T1000 (cell line): ENCODE measurements at places on chromosomes 12 and 14.
A peak's percentile ranks its signal among the peaks of the same experiment; 100 is the strongest.

DNA sequence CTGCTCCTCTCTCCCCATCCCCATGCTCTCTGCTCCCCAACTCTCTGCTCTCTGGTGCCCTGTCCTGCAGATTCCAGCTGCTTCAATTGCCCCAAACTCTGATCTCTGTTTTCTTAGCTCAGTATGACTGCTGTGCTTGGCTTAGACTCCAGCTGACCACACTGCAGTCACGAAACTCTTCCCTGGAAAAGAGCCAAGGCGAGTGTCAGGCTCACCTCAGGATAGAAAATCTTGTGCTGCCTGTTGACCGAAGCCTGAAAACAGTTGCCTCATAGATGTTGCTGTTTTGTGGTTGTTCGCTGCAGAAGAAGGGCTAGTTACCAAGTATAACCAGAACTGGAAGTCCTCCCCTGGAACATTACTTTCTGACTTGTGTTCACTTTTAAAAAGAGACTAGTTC, 6.7 kb upstream of the STON2 start:
- no peak for DNase-seq

DNA sequence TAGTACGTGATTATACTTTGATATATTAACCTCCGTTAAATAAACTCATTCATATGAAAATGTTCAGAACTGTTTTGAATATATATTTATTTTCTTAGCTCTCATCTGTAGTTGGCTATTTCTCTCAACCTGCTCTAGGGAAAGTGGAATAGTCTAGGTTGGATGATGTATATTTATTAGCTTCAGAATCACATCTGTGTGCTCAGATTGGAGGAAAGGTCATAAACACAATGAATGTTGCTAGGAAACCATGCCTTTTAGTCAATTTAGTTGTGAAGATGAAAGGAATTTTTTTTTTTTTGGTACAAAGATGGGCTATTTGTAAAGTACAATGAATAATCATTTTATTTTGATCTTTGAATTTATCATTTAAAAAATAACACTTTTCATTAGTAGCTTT, 439.1 kb downstream of the FOXG1 start:
- no peak for DNase-seq

DNA sequence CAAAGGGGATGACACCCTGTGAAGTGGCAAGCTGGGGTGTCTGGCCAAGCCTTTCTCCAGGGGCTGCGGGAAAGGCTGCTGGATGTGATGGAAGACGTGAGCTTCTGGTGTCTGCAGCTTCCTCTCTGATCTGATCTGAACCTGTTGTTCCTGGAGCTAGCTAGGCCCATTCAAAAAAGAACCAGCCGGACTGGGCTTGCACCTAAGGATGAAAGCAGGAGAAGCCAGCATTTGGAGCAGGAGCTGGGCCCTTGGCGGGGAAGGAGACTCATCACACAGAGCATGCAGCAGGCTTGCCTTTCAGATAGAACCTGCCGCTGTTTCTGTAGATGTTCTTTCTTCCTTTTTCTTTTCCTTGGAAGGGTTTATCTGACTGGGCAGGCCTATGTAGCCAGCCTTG, 9.5 kb downstream of the RPH3A start:
- DNase-seq: no peak

DNA sequence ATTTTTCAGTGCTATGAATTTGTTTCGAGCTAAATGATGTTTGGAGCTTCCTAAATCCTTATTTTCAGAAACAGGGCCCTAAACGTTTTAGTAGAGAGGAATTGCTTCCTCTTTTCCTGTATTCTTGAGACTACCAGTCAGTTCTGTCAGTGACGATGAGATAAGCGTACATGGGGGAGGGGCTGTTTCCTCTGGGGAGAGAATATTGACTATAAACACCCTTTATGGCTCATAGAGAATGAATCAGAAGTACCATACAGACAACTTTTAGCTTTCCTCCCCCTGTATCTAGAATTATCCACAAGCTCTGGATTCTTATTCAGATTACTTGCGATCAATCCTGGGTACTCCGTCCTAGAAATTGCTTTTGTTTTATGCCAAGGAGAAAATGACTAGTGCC, 5.1 kb downstream of the TBK1 start:
- no peak for DNase-seq

GRCh38 chr14:93962701-93963601, 13.4 kb downstream of the ASB2 start:
- DNase-seq: no peak

GRCh38 chr12:108516511-108517275, 1.6 kb downstream of the FICD start:
- no peak for DNase-seq

DNA sequence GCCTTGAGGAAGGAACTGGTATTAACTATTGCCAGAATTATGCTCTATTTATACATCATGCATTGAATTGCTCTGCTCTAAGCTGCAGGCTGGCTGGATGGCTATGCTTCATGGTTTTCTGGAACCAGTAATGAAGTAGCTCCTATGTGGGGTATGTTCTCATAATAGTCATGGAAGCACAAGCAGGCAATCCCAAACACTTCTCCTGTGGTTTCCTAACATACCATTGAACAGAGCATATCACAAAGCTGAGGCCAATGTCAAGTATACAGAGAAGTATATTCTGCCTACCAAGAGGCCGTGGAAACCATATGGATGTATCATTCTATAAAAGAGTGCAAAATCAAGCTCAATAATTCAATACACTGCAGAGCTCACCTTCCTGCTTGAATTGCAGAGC, 1752.4 kb upstream of the FLRT2 start:
- DNase-seq: no peak

GRCh38 chr14:93946104-93946503, 19.0 kb downstream of the FAM181A start:
- no peak for DNase-seq

DNA sequence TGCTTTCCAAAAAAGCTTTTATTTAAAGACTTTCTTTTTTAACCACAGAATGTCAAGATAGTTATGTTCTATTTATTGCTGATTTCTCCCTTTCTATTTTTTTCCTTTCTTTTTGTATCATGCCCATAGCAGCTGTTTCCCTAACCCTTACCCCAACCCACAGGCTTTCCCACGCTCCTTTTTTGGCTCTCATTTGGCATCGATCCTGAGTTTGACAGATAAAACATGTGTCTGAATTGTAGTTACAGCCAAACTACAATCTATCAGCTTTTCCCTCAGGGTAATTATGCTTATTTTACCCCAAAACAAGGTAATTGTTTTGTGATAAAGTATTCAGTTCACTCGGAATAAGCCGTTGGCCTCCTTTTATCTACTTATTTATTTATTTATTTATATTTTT, 46.7 kb downstream of the PDE3A start:
- DNase-seq: no peak

GRCh38 chr12:118821386-118821925, 159.9 kb upstream of the SRRM4 start:
- DNase-seq: no peak

DNA sequence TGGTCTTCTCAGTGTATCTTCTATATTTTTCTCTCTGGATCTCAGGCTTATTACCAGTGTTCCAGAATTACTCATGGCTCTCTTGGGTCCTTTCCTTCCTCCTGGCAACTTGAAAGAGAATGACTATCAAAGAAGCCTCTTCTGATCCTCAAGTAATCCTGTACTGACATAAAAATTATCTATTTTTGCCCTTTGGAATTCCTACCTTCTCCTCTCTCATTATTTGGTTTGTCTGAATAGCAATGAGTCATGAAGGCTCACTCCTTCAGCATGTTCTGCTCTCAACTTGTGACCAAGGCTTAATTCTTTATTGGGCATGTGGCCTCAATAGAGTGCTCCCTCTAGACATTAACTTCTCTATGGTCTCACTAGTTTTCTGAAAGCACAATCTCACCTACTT, 553.6 kb upstream of the ATP2B1 start:
- DNase-seq: no peak

DNA sequence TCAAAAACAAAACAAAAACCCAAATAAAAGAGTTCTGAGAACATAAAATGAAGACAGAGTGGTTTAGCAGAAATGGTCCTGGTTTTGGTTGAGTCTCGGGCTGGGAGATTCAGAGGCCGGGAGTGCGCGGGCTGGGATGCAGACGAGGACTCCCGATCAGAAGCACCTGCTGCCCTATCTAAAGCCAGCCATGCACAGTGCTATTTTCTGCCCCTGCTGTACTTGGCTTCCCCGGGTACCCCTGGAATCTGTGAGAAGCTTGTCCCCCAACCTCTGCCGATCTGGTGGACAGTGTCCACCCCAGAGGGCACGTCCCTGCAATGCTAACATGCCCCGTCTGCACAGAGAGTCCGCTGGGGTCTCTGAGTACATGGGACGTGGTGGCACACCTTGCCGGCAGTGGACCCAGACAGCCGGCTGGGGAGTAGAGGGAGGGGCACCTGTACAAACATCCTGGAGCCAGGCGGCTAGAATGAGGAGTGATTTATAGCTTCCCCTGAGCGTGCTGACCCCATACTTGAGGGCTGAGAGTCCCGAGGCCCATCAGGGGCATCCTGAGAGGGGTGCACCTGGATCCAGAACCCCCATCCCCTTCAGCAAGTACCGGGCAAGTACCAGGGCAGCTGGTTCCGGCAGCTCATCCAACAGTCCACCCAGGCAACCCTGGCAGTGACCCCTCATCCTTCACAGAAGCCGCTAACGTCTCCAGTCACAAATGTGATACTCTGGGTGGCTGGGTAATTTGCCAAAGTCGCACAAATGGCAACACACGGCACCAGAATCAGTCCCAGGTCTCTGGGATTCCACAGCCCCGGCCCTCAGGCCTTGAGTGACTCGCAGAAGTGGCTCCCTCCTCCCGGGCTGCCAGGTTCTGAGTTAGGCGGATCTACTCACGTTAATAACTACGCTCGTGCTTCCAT, 37.1 kb downstream of the CHGA start:
- no peak for DNase-seq

DNA sequence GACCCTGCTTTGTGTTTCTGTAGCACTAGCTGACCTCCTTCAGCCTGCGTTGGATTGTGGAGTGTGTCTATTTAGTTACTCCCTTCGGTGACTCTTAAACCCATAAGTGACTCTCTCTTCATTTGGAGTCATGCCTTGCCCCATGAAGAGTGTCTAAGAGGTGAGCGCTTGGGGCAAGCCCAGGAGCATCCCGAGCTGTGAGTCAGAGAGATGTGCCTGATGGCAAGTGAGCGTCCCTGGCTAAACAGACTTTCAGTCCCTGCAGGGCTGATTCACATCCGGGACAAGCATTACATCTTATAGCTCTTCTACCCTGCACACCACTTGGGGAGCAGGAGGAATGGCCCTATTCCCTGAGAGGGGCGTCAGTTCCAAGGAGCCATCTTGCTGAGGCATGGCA, 24.3 kb upstream of the ATF1 start:
- DNase-seq: peak; percentile 87

GRCh38 chr12:116426391-116427136, 132.6 kb upstream of the MAP1LC3B2 start:
- DNase-seq: peak; percentile 94

GRCh38 chr12:64943686-64944085, 119.2 kb downstream of the TBC1D30 start:
- DNase-seq: no peak

DNA sequence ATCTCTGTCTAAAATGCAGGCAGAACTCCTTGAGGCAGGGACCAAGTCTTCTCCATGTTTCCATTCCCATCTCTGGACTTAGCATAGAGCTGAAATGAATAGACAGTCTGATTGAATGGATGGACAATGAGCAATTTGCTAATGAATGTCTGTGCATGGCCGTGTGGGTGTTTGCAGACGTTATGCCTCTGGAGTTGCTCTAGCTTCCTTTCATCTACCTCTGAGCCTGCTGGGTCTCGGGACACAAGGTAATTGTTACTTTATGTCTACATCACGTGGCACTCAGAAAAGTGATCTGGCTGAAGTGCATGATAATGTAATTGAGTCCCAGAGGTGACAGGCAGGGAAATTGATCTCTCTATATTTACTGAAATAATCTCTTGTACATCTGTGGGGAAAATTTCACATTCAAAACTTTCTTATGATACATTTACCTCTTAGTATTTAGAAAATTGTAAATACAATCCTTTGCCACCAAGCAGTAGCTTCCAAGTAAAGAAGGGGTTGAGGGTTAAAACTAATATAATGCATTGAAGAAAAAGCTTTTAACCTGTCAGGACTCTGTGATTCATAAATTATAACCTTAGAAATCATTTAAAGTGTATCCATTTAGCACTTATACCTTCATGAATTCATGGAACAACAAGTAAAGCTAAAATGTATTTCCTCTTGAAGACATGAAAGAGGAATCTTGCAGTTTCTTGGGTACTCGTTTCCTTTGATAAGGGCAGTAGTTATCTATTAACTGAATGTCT, 424.1 kb downstream of the APAF1 start:
- DNase-seq: no peak

DNA sequence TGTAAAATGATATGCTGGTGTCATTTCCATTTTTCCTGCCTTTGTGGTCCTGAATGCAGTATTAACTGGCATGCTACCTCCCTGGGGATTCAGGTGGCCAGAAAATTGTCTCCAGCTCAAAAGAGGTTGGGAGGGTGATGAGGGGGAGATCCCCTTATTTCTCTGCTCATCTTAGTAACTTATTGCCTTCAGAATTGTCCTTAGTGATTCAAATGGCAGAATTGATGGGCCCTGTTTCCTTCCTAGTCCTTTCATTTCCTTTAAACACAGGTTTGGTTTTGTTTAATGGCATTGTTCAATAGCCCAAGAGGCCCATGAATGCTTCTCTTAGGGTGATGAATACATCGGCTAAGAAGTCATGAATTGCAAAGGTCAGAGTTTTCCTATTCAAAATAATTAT, 207.0 kb downstream of the SLC41A2 start:
- DNase-seq: no peak

DNA sequence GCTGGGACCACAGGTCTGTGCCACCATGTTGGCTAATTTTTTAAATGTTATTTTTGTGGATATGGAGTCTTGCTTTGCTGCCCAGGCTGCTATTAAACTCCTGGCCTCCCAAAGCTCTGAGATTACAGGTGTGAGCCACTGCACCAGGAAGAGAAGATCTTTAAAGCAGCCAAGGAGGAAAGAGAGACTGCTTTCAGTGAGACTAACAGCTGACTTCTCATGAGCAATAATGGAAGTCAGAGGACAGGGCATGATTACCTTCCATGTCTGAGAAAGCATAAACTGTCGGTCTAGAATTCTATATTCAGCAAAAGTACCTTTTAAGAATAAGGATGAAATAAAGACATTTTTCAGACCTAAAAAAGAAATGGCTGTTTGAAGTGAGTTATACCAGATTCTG, 57.3 kb upstream of the CHGA start:
- no peak for DNase-seq

- no peak for DNase-seq
Observed at GRCh38 chr12:27541031-27541719, 17.2 kb downstream of the PPFIBP1 start.

DNA sequence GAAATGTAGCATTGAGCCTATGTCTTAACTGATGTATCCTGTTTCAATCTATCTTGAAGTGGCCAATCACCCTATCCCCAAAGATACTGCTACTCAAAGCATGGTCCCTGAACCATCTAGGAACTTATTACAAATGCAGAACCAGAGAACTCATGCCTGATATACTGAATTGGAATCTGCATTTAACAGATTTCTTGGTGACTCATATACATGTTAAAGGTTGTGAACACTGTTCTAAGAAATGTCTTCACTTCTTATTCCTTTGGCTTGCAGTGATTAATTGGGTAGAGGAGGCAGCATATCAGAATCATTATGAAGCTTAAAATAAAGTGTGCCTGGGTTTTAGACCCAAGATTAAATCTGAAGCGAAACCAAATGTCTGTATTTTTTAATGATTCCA, 795.6 kb downstream of the DIO2 start:
- DNase-seq: no peak
